Right forelimb (tissue), 1 donor: ENCODE measurements at places on chromosomes 16 and 17.

- peak; percentile 63 for DNase-seq
Measured at GRCh38 chr17:35449371-35449931, 885 bp upstream of the SLFN13 start.

DNA sequence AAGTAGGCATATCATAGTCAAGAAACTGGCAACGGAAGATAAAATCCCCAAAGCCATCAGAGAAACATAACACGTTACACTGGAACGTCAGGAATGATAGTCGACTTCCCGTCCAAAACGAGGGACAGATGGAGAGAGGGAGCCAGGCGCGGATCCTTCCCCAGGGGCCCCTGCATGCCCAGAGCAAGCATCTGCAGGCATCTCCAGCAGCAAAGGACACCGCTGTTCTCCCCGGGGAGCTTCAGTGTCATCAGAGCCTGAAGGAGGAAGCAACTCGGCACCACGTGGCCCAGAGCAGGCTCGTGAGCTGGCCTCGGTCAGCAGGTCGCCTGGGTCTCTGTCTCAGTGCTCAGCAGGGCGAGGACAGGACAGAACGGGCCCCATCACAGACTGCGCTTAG is 50.1 kb downstream of the LMF1 start:
- peak; percentile 68 for DNase-seq

DNA sequence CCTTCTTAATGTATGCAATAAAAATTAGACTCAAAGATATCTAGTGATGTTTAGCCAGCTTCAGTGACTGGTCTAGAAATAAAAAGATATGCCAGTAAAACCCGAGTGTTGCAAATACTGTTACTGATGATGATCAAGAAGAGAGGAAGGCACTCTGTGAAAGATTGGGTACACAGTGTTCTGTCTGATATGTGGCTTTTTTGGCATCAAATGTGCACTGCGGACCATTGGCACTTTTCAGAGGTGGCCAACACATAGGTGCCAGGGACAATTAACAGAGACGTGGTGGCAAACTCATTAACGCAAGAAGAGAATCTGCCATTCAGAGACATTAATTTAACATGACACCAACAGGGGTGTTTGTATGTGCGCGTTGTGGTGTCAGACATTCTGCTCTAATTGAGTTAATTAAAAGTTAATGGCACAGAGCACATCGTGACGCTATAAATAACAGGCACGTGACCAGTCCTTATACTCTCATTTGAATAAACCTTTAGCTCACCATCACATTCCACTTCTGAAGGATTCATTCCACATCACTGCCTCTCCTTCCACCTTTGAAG is 549.3 kb upstream of the HSBP1 start:
- no peak for DNase-seq

DNA sequence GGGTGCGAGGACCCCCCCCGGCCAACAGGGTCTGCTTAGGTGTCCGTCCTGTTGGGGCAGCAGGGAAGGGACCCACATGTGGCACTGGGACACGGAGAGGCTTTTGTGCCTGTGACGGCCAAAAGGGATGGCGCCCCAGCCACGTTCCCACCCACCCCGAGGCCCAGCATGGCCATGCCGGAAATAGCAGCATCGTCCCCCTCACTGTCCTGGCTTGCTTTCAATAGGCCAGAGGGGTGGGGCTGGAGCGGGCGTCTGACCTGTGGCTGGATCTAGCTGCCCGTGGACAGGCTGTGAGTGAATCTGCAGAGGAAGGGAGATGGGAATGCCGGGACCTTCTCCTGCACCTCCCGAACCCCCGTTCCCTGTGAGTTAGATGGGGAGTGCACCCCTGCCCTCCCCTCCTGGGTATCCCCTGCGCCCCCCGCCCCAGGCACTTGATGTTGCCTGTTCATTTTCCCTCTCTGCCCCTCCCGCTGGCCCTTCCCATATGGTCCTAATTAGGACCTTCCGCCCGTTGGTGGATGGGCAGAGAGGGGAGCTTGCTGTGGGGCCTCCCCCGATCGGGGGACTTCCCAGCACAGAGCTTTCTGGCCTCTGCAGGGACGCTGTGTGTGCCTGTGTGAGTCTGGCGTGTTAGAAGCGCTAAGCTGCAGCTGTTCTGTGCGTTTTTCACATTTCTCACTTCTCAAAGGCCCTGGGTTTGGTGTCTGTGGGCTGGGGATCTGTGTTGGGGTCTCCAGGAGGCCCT is 292.8 kb downstream of the SEC14L1 start:
- DNase-seq = no peak

DNA sequence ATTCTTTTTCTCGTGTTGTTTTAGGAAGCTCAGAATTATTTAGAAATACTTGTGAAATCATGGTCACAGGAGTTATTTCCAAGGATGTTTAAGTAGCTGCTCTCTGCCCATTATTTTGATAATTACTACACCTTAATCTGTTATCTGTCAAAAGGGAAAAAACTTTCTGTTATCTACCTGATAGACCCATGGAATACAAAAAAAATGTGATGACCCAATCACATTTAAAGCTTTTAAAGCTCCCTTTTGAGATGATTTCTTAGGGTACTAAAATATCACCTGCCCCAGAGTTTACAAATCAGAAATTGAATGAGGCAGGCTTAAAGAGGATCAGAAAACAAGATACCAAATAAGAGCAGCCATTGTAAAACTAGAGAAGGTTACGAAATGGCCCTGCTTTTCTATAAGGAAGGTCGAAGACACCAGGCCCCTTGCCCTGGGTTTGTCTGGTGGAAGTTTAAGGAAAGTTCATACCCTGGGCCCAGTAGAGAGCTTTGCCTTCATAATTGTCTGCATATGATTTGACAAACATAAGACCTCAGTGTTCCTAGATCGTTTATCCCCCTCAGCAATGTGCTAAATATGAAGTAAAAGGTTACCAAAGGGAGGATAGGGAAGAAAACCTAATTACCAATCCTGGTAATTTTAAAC is 149.9 kb upstream of the TBX2 start:
- DNase-seq = no peak

- DNase-seq = no peak
Measured at GRCh38 chr16:79598063-79598347, 2.5 kb downstream of the MAF start.

GRCh38 chr16:31331141-31331764 is 23.7 kb upstream of the ITGAX start:
- DNase-seq = no peak

- peak; percentile 13 for DNase-seq
Measured at GRCh38 chr17:83138820-83139219, 59.4 kb downstream of the METRNL start.

GRCh38 chr17:48961516-48962233 is 6.7 kb downstream of the GIP start:
- no peak for DNase-seq

DNA sequence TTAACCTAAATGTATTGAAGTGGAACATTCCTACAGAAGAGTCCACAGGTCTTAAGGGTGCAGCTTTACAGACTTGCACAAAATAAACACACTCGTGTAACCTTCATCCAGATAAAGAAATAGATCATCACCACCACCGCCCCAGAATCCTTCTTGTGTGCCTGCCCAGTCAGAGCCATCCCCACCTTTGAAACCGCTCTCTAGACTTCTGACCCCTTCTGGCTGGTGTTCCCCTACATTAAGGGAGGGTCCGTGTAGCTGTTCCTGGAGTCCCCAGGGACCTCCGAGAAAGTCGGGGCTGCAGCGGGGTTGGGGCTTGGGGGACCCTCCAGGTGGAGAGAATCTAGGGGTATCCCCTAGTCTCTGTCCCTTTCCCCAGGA is 9.4 kb downstream of the TBX4 start:
- DNase-seq = no peak

- DNase-seq = no peak
Measured at GRCh38 chr16:12178251-12178990, 201.9 kb downstream of the SNX29 start.

DNA sequence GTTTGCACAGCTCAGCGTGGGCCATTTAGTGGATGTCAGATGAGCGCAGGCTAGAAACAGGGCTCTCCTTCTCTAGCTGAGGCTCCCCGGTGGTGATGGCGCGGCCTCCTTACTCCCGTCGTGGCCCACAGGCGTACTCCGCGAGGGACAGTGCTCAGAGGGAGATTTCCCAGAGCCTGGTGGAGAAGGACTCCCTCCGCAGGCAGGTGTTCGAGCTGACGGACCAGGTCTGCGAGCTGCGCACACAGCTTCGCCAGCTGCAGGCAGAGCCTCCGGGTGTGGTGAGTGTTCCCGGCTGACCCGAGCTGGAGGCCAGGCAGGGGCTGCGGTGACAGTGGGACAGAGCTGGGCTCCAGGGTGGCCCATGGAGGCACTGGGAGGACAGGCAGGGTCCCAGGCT is 21.4 kb downstream of the CARD14 start:
- DNase-seq = no peak

GRCh38 chr16:11556214-11556819 is 30.4 kb downstream of the LITAF start:
- DNase-seq = no peak

DNA sequence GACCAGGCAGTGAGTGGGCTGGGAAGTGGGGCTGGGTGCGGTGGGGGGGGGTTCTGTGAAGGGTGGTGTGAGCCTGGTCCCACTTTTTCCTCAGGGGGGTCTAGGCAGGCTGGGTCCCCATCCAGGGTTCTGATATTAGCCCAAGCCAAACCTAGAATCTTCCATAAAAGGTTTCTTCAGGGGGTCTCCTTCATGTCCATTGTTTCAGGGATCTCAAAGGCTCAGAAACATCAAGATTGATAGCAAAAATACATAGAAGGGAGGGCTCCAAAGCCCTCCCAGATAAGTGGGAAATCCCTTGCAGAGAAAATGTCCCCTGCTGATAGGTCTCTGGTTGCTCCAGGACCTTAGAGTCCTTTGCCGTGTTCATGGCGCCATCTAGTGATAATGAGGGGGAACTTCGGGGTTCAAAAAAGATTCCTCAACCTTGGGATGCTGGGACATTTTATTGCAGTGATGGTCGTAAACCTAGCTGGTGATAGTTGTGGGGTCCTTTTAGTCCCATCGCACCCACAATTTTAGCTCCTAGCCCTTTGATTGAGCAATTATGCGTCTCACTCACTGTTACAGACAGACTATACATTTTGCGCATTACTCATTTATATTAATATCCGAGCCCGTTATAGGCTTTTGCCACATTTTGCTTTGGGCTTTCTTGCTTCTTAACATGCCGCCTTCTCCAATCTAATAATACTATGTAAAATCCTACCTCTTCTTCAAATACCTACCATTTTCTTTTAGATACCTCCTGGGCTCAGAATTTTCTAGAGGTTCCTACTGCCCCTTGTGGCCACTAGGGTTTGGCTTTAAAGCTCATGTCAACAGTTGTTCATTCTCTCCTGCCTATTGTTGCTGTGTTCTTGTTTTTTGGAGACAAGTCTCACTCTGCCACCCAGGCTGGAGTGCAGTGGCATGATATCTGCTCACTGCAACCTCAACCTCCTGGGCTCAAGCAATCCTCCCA is 35.1 kb downstream of the IGF2BP1 start:
- DNase-seq = peak; percentile 71

DNA sequence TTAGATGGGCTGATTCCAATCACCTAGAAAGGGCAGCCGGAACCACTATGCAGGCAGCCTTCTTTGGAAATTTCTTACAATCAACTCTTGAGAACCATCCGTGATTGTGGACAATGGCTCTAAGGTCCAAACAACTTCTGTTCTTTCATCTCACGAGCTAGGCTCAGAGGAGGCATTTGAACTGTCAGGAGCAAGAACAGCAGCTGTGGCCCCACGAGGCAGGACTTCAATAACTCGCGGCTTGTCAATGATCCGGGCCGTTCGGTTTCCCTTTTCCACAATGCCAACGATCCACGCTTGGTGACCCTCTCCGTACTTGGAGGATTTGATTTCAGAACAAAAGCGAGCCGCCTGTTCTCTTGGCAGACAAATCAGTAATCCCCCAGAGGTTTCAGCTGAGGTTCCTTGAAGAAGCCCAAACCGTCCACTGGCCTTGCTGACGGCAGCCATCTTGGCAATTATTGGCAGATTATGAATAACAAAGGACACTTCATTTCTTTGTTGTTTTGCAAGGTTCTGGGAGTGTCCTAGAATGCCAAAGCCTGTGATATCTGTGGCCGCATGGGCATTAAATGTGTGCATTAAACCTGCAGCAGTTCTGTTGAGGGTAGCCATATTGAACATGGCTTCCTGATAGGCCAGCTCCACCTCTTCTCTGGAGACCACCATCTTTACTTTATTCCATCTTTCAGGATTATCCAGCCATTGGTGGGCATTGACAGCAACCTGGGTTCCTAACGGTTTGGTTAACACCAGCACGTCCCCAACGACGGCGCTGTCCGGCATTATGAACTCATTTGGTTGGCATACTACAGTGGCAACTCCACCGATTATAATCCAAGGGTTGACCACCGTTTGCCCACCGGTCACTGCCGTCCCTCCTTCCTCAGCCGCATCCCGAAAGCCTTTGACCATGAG is 1.2 kb downstream of the SEPHS2 start:
- DNase-seq = no peak

DNA sequence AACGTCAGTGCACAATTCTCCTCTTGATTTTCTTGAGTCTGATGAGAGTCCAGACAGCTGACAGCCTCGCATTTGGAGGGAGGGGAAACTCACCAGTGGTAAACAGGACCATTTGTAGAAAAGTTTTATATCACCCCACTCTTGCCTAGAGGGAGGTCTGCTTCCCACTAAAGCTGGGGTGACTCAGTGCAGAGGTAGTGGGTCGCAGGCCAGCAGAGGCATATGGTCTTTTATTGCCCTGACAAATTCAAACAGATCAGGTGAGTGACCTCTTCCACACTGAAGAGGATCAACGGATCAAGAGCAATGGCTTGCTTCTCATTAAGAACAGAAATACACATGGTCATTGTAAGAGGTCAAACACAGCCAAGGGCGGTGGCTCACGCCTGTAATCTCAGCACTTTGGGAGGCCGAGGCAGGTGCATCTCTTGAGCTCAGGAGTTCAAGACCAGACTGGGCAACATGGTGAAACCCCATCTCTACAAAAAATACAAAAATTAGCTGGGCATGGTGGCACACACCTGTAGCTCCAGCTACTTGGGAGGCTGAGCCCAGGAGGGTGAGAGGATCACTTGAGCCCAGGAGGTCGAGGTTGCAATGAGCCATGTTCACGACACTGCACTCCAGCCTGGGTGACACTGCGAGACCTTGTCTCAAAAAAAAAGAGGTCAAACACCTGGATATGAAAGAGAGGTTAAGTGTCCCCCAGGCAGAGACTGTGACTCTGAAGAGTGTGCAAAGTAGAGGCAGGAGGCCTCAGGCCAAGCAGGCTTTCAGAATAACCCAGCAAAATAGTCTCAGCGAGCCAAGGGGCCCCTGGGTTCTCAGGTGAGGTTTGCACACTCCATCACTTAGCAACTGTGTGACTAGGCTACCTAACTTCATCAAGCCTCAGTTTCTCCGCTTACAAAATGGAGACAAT is 56.5 kb upstream of the ERN1 start:
- DNase-seq = no peak

DNA sequence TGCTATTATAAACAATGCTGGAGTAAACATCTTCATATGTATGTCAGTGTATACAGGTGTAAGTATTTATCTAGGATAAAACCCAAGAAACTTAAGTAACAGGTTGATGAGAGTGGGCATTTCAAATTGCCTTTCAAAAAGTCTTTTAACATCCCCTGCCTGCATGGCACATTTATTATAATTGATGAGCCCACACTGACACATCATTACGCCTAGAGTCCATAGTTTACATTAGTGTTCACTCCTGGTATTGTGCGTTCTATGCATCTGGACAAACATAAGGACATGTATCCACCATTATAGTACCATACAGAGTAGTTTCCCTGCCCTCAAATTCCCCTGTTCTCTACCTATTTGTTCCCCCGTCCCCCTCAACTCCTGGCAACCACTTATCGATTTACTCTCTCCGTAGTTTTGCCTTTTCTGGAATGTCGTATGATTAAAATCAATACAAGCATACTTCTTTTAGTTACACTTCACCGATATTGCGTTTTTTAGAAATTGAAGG is 53.7 kb downstream of the NACA2 start:
- DNase-seq = no peak
